Foreskin keratinocyte (primary cell): ENCODE measurements at places on chromosomes 2 and 18. TPM values are rescaled to one million over a fixed set of nuclear protein-coding genes. Genes with fewer than 3 reads are reported as not detected.

Gene LAMA3
- total RNA-seq, result 1,828 and 2,643 TPM in 2 replicates

Gene LIPG
- total RNA-seq, result 76.3 and 127 TPM in 2 replicates

Gene SRD5A2
- not detected in 2 replicates for total RNA-seq

Gene GALR1
- not detected in 2 replicates for total RNA-seq

Gene PDE1A
- total RNA-seq, result 0.03 and 0.07 TPM in 2 replicates

Gene FOXD4L1
- total RNA-seq, result 0.03 and 0.11 TPM in 2 replicates

Gene RPRM
- not detected in 2 replicates for total RNA-seq

Gene CENPA
- total RNA-seq, result 30.8 and 39.0 TPM in 2 replicates

Gene SH3RF3
- 0.07 and 0.14 TPM in 2 replicates for total RNA-seq

Gene HOXD4
- total RNA-seq, result 0.32 and 0.82 TPM in 2 replicates

Gene CDH19
- not detected in 2 replicates for total RNA-seq

Gene NT5C1B
- total RNA-seq, result not detected in 2 replicates

Gene RFTN2
- not detected in 2 replicates for total RNA-seq

Gene SEMA4C
- 9.5 and 10.5 TPM in 2 replicates for total RNA-seq

Gene CNGA3
- not detected in 2 replicates for total RNA-seq

Gene ABCG8
- not detected in 2 replicates for total RNA-seq

Gene CRACDL
- 2.3 and 2.4 TPM in 2 replicates for total RNA-seq

Gene SIX3
- total RNA-seq, result not detected in 2 replicates
